ENCODE measurements at places on chromosomes 5 and 9. TPM values are rescaled to one million over a fixed set of nuclear protein-coding genes. Genes with fewer than 3 reads are reported as not detected.

DNA sequence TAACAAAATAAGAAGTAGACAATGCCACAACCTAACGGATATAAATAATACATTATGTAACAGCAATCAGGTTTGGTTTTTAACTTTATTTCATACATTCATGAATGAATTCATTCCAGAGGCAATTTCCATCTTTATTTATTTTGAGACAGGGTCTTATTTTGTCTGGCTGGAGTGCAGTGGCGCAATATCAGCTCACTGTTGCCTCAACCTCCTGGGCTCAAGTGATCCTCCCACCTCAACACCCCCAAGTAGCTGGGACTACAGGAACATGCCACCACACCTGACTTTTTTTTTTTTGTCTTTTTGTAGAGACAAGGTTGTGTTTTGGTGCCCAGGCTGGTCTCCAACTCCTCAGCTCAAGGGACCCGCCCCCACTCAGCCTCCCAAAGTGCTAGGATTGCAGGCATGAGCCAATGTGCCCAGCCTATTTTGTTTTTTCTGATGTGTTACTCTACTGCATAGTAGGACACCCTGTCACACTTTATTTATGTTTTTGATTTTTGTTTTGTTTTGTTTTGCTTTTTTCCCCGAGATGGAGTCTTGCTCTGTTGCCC is 26.3 kb upstream of the C5orf24 start:
- DNase-seq, result no peak

The FBXL7 gene
- 27.3 TPM for total RNA-seq

The IDNK gene
- 3.4 TPM for total RNA-seq

The FAM81B gene
- 4.3 TPM for total RNA-seq

GRCh38 chr5:138274189-138274853 is at the start of gene GFRA3:
Gene GFRA3, minus strand, starts transcription at chr5:138274621. Its CDS starts 197 bp downstream, at chr5:138274424.
- DNase-seq, result no peak

- DNase-seq, result no peak
Measured at GRCh38 chr5:45741110-45741509, 44.9 kb upstream of the HCN1 start.

The ARID3C gene
- not detected for total RNA-seq

The ADRB2 gene
- 6.7 TPM for total RNA-seq

GRCh38 chr5:44565360-44565759 is 176.1 kb upstream of the FGF10 start:
- DNase-seq, result no peak

The KCTD16 gene
- total RNA-seq, result 0.05 TPM

- DNase-seq, result no peak
Measured at GRCh38 chr5:88886746-88887341, 3.9 kb upstream of the MEF2C start.

The EPB41L4B gene
- total RNA-seq, result 16.1 TPM

All from heart left ventricle (tissue), 16 donors.